ENCODE measurements at places on chromosomes 2 and 18.

- no peak for DNase-seq
These were observed 123.9 kb upstream of the DCC start for GRCh38 chr18:52216109-52216508.

DNA sequence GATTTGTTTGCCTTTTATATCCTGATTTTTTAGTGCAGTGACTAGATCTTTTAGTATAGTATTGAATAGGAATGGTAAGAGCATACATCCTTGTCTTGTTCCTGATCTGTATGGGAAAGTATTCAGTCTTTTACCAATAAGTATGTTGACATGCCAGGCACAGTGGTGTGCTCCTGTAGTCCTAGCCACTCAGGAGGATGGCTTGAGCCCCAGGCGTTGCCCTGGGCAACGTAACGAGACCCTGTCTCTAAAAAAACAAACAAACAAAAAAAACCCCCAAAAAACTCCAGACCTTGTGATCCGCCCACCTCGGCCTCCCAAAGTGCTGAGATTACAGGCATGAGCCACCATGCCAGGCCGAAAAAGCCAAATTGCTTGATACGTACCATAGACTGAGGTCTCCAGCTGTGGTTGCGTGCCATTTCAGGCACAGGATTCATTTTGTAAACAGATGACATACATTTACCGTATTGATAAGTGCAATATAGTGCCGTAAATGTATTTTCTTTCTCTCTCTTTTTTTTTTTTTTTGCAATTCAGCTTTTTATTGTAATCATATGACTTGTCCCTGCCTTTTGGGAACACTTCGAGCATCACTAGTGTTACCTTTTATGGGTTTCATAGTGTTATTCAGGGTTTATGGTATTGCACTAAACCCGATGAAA is 18.5 kb downstream of the BIRC6 start:
- DNase-seq = no peak

GRCh38 chr2:182420669-182421068 is 6.2 kb downstream of the PDE1A start:
- DNase-seq = no peak

DNA sequence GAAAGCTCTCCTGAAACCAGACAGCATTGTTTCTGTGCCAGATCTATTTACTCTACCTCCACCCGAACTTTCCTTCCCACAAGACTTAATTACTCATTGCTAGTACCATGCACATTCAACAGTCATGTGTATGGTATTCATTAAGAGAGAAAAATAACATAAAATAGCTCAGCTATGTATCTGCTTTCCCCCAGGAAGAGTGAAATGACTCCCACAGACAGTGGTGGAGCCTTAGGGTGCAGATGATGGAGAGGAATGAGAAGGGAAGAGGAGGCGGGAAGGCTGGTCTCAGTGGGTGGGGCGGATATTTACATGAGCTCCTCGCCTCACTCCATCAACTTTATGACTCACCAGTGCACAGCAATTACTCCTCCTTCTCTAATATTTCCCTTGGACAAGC is 724.5 kb downstream of the EPHA4 start:
- DNase-seq = peak; percentile 86

DNA sequence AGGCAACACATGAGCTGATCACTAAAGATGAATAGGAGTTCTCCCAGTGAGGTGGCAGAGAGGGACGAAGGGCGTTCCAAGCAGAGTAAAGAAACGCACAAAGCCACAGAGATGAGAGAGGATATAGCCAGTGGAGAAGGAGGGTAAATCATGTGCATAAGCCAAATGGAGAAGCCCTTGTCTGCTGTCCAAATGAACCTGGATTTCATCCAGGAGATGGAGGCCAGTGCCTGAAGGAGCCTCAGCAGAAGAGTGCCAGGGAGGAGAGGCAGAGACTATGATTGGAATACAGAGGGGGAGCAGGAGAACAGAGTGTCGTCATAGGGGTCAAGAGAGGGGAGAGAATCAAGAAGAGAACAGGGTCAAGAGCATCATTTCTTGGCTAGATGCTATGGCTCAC is 48.9 kb upstream of the STPG4 start:
- no peak for DNase-seq

DNA sequence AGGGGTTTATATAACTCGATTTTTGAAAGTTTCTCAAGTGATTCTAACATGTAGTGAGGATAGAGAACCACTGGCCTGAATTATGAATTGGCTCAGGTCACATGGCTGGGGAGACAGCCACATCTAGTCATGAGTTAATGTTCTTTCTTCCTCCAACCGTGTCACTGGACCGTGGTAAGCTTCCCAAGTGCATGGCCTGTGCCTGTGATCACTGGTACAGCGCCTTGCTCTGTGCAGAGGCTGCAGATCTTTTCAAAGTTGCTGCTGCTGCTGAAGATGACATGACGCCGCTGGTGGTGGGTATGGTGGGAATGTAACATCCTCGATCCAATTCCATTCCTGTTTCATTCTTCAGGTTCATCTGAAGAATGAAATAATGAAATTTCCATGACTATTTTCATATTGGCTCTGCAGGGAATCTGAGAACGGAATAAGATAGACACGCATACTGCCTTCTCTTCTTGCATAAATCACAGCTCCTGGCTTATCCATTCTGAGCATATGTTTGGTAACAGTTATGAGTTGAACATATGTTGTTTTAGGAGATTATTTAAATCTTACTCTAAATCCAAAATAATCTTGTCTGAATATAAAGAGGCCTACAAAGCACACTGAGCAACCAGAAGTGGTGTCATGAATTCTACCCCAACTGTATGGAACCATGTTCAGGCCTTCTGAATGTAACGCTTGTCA is 100.5 kb upstream of the THSD7B start:
- no peak for DNase-seq

DNA sequence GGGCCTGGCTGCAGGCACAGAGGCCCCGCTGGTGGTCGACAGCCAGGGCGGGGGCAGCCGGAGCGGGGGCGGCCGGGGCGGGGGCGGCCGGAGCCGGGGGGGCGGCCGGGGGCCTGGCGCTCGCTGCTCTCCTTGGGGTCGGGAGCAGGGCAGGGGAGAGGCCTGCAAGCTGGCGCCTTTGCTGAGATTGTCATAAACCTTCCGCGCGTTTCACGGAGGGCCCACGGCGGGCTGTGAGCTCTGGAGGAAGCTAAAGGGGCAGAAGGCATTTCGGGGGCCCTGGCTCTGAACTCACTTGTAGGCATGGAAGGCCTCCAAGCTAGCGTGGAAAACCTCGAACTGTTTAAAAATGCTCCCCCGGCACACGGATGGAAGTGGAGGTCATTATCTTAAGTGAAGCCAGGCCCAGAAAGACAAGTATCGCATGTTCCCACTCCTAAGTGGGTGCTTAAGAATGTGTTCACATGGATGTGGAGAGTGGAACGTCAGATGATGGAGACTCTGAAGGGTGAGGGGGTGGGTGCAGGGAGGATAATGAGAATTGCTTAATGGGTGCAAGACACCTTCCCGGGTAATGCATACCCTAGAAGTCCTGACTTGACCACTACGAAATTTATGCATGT is 629 bp downstream of the PRELID3A start:
- DNase-seq = no peak

Data from LHCN-M2 (cell line).